ENCODE measurements at places on chromosomes 2 and 18. TPM values are rescaled to one million over a fixed set of nuclear protein-coding genes. Genes with fewer than 3 reads are reported as not detected.

DNA sequence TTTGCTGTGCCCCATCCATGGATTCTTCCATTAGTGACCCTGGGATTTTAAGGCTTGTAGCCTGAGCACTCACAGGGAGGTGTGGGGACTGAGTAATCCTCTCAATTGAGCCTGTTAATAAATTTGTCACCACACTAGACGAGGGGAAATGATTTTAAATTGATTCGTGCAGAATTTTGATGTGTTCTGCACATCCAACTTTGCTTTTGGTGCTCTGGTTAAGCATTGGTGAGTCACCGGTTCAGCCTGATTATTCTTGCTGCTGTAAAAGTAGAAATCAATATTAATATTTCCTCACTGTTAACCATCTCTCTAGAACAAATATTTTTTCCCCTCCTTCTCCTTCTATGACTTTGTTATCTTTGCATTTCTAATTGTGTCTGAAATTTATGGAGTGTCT, 482.0 kb downstream of the TSN start:
- H3K27me3 ChIP-seq: no peaks in the 10 kb centered on the region
- no peaks in the 10 kb centered on the region for H3K4me1 ChIP-seq
- no peak overlapping the region for H3K27ac ChIP-seq
- DNase-seq: no peak

DNA sequence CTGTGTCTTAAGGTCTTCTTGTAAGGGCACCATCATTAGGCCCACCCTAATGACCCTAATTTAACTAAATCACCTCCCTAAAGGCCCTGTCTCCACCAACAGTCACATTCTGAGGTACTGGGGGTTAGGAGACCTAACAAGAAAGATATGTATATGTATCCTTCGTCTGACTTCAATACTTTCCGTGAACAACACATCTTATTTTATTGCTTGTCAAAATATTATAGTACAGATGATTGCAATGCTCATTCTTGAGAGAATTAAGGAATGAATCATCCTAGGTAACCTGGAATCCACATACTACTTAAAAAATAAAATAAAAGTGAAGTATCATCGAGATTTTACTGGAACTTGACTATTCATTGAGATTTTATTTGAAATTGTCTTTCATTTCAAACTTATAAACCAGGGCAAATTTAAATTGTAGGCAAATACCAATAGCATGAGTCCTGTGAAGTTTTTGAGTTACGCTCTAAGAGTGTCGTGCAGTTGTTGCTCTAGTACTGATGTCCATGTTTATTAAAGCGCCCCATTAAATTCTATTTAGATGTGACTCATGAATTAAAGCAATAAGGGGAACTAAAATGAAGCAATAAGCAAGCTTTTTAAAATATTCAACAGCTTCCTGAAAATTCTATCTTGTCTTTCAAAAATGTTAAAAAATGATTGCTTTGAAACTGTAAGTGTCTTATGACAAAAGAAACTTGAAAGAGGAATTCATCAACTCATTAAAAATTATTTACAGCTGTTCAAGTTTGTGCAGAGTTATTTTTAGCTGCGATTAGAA, 40.0 kb downstream of the CCDC102B start:
- no peak overlapping the region for H3K4me3 ChIP-seq
- no peaks in the 10 kb centered on the region for H3K36me3 ChIP-seq
- no peaks in the 10 kb centered on the region for H3K4me1 ChIP-seq
- DNase-seq: no peak
- peak overlapping the region; percentile 49 for H3K27ac ChIP-seq
- no peaks in the 10 kb centered on the region for H3K27me3 ChIP-seq

DNA sequence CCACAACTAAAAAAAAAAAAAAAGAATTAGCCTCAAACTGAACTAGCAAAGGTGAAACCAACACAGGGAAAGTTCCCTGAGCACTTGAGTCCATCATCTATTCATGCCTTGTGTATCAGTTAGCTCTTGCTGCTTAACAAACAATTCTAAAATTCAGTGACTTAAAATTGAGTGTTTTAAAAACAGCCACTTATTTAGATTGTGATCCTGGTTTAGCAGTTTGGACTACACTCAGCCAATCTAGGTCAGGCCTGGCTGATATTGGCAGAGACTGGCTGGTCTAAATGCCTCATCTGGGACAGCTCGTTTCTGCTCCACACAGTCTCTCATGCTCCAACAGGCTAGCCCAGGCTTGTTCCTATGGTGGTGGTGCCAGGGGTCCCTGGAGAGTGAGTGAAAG, 247.9 kb downstream of the ATAD2B start:
- no peaks in the 10 kb centered on the region for H3K36me3 ChIP-seq
- H3K27me3 ChIP-seq: no peaks in the 10 kb centered on the region
- H3K4me3 ChIP-seq: no peak overlapping the region

DNA sequence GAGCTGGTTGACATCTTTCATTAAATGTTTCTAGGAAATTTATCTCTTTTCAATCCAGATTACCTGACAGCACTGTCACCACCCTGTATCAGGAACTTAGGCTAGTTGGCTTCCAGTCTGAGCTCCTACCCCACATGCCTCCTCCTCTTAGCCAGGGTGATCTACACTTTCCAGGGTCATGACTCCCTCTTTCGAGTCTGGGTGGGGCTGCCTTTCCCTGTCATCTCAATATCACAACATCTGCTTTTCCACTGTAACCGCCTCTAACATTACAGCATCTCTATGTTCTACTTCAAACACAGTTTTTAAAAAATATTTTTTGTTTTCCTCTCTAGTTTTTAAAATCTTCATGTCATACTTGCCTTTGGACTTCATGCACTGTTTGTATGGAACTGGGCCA, 129.2 kb downstream of the RBMS1 start:
- H3K4me3 ChIP-seq: no peak overlapping the region
- no peaks in the 10 kb centered on the region for H3K36me3 ChIP-seq
- no peak overlapping the region for H3K27ac ChIP-seq
- peaks cover 52% of the 10 kb centered on the region for H3K27me3 ChIP-seq

Gene MYO7B
- 242 TPM for total RNA-seq

Gene IL36G
- total RNA-seq: not detected

Gene FBLN7
- total RNA-seq: not detected
